ENCODE measurements at places on chromosomes 3 and 15.

DNA sequence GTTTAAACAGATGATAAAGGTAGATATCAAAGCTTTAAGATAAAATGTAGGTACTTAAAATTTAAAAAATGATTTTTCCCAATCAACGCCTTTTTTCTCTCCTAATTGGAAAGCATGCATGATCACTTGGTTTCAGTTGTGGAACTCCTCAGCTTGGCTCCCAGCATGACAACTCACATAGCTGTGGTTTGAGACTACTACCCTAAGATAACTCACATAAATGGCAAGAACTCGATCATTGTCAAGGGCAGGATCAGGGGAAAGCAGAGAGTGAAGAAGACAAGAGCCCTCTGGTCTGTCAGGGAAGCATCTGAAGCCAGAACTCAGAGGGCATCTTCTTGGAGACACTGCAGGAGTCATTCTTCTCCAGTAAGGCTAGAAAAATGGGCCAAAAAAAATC lies 516.7 kb downstream of the NTRK3 start:
- DNase-seq = no peak

DNA sequence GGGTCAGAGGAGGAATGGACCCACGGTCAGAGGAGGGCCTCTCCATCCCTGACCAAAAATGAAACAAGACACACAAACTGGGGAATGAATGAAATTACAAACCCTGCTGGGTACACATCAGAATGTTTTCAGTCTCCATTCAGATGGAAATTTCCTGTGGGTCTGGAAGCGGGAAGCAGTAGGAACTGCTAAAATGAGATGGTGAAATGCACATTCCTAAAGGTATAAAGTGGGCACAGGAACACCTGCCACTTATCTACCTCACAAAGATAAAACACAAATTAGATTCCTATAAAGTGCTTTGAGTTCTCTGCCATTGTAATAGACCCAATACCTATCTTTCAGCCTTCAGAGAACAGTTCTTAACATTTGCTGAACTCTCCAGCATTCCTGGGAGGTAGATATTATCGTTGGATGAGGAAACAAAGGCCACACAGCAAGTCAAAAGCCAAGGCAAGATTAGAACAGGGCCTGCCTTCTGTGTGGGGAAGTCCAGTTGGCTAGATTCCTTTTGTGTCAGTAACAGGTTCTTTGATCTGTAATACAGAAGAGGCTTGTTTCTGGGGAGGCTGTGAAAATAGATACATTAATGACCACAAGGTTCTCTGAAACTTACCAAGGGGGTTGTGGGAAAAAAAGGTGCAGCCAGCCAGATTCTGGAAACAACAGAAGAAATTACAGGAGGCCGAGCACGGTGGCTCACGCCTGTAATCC lies 98.4 kb downstream of the IGF2BP2 start:
- DNase-seq = no peak

DNA sequence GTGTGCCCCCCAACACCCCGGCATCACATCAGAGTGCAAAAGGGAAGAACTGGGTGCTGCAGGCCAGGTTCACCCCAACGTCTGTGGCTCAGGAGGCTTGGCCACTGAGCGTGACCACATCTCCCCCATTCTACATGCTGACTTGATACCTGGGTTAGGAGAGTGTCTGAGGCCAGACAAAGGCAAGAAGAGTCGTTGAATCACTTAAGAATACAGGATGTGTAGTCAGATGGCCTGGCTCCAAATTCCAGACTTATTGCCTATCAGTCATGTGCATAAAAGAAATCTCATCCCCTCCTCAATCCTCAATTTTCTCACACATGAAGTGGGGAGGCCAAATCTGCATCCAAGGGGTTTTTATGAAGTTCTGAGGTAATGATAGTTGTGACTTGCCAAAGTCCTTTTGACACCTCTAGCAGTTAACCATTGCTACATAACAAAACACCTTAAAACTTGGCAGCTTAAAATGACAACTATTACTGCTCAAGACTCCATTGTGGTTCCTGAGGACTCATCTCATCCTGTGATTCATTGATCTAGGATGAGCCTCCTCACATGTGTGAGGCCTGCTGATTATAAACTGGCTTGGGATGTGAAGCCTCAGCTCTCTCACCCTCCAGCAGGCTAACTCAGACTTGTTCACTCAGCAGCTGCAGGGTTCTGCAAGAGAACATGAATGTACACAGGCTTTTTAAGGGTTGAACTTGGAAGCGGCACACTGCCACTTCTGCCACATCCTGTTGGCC lies 138.8 kb upstream of the TLE3 start:
- DNase-seq = no peak

DNA sequence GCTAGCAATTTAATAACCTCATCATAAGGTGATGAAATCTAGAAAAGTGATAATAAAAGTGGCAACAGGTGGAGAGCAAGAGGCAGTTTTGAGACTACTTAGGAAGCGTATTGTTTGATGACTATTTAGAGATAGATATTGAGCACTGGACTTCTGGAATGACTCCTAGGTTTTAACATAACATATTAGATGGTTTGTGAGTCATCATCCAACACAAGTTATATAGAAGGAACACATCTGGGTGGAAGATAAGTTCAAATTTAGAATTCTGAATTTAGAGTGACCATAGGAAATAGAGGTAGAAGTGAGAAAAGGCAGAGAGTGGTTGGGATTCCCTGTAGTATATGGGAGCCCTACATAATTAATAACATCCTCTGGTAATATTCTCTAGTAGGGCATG lies 282.8 kb upstream of the ALCAM start:
- DNase-seq = no peak

DNA sequence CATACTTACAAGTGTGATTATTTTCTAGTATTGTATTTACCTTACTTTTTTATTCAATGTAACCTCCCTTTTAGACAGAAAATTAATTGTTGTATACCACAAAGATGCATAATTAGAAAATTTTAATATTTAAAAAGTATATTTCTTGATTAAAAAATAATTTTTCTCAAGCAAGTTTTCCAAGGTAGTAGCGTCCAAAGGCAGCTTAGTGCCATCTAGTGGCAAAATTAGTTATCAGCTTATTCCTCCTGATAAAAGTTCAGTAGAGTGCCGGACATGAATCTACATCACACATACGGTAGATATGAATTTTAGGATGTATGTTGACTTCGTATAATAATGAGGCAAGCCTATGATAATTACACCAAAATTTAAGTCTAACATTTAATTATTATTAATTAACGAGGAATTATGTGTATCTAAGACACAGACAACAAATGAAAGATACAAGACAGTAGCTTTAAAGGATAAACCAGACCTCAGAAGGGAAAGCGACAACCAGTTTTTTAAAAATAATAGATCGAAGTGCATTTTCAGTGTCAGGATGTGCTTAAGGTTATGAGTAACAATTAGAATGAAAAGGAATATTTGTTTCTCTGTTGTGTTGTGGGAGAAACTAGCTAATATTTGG lies 405.9 kb downstream of the ROBO1 start:
- no peak for DNase-seq

DNA sequence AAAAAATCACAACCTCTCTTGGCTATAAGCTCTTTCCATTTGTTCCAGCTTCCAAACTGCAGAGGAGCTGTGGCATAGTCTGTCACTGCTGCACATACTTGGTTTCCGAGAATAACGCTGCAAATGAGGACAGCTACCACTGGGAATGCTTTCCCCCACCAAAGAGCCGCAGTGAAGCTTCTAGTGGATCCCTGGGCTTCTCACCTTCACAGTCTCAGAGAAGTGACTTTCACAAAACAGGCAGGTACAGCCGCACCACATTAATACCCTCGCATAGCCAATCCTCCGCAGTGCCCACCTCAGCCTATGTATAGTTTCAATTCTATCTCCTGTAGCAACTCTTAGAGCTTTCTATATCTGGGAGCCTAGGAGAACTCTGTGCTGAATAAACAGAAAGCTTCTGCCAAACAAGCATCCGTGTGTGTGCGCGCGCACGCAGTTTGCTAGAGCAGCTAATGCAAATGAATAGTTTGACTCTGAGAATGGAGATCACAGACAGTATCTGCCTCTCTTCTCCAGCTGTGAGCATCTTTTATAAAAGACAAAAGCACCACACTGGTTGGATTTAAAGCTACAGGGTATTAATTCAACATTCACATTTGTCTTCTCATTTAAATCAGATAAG lies 81.9 kb upstream of the PLXND1 start:
- DNase-seq = no peak

GRCh38 chr15:63156755-63157117 lies 541 bp downstream of the RPS27L start:
- no peak for DNase-seq

GRCh38 chr3:54240309-54240708 lies 118.0 kb downstream of the CACNA2D3 start:
- no peak for DNase-seq

GRCh38 chr15:96851613-96852012 lies 521.1 kb downstream of the NR2F2 start:
- no peak for DNase-seq

DNA sequence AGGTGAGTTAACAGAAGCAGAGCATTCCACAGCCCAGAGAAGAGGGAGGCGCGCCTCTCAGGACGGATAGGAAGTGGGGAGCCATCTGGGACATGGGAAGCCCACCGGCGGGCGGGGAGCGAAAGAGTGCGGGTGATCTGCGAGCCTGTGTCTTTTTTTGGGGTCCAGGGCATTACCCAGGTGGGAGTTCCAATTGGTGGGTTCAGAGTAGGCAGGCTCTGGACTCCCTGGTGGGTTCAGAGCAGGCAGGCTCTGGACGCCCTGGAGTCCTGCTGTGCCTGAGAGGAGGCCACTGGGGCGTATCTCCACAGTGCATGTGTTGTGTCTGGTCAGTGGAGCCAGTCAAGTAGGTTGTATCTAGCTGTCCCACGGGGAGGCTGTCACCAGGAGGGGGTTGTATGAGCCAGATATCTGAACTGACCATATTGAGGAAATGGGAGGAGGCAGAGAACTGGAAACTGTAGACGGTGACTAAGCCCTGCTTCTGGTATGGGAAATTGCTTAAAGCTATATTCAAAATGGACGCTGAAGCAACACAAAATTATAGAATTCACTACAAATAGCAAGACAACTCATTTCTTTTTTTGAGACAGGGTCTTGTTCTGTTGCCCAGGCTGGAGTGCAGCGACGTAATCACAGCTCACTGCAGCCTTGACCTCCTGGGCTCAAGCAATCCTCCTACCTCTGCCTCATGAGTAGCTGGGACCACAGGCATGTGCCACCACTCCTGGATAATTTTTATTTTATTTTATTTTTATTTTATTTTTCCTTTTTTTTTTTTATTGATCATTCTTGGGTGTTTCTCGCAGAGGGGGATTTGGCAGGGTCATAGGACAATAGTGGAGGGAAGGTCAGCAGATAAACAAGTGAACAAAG lies 34.5 kb upstream of the CHST2 start:
- DNase-seq = no peak

GRCh38 chr3:159892171-159892795 lies 96.4 kb upstream of the IL12A start:
- DNase-seq = no peak

DNA sequence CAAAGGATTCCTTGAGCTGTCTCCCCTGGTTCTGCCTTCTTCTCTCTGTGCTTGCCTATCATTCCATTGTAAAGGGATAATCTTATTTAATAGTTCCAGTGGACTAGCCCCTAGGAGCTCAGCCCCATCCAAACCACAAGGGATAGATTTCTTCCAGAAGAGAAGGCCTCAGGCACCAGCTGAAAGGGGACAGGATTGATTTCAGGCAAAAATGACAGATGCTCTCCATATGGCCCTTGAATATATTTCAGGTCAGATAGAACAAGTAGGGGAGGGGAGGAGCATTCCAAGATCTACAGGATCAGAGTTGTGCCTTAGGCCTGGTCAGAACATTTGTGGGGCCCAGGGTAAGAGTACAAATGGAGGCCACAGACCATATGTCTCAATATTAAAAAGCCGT lies 85.3 kb downstream of the RPLP1 start:
- no peak for DNase-seq

GRCh38 chr3:4979428-4980228 lies at the start of gene BHLHE40:
TSS of gene BHLHE40 (plus strand) at chr3:4979437. CDS start at chr3:4979719, 282 bp downstream.
- no peak for DNase-seq

DNA sequence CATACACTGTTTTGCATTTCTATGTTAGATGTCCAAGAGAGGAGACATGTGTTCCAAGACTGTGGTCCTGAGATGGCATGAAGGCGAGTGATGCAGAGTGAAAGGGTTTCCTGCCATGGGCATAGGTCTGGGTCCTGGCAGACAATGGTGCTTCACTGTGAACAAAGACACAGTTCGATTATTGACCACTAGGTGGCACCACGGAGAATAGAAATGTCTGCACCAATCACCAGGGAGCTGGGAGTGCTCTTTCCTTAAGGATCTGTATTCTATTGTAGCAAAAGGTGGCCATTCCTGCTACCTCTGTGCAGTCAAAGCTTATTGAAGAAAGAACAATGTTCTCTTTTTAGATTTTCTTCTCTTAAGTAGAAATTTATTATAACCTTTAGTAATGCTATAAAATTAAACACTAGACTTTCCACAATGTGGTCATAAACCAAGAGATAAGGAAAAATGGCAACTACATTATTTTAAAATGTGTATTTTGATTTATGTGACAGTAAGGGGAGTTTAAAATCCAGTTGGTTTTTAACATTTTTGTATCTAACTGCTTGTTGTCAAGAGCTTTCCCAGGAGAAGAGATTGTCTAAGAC lies 88.7 kb downstream of the GABRG3 start:
- DNase-seq = no peak

DNA sequence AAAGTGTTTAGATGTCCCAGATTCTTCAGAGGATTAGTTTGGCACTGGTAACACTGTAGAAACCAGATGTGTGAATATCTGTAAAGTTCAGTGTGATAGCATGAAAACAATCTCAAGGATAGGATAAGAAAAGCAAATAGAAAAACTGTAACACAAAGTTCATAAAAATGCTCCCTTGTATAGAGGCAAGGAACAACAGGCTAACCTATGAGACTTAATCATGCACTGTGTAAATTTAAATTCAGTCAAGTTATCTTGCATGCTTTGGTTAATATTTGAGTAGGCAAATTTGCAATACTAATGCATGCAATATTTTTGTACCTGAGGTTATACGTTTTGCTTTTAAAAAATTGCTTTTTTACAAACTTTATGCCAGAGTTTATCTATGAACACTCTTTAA lies 144.4 kb downstream of the USP13 start:
- no peak for DNase-seq

GRCh38 chr15:70035719-70036077 lies 62.0 kb downstream of the TLE3 start:
- DNase-seq = no peak

DNA sequence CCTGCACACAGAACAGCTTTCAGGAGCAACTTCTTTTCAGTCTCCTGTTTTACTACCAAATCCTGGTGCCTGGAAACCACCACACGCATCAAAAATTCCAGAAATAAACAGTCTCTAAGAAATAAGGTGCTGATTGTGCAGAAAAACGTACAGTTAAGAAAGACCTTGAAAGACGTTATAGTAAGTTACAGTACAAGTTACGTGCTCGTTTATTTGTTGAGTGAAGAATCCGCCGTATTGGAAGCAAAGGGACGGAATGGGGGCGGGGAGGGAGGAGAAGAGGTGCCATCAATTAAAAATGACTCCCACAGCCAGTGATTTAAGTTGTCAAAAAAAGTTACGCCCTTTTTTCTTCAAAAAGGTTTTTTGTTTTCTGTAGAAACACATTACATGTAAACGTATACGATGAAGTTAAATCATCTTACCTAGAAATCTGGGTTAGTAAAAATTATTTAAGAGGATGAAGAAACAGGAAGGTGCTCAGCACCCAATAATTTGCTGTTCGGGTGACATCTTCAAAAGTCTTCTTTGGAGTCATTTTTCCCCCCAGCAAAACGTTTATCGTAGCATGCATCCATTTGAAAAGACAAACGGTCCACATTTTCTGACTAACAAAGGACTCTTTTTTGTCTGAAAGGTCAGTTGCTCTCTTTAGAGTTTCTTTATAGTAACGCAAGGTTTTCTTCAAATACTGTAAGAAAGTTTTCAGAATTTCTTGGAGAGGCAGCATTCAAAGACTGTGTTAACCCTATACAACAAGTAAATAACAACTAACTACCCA lies 782 bp upstream of the UACA start:
- no peak for DNase-seq
